ENCODE measurements at places on chromosomes 4 and X.

DNA sequence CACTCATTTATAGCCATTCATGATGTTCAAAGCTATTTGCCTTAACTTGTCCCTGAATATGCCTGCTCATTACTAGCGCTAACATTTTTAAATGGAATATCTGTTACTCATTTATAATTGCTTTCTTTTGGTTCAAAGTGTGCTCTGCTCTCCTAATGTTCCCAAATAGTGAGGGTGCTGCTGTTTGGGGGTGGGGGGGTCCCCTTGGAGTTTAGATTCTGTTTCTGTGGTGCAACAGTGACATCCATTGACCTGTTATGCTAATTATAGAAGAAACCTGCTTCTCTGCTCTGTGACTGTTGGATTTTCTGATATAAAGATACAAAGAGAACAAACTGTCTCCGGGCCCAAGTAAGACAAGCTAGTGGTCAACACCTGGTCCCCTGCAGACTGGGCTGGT is 222.4 kb downstream of the SHROOM3 start:
- DNase-seq: no peak

- DNase-seq: no peak
Measured at GRCh38 chr4:187550256-187550950, 445.2 kb upstream of the ZFP42 start.

DNA sequence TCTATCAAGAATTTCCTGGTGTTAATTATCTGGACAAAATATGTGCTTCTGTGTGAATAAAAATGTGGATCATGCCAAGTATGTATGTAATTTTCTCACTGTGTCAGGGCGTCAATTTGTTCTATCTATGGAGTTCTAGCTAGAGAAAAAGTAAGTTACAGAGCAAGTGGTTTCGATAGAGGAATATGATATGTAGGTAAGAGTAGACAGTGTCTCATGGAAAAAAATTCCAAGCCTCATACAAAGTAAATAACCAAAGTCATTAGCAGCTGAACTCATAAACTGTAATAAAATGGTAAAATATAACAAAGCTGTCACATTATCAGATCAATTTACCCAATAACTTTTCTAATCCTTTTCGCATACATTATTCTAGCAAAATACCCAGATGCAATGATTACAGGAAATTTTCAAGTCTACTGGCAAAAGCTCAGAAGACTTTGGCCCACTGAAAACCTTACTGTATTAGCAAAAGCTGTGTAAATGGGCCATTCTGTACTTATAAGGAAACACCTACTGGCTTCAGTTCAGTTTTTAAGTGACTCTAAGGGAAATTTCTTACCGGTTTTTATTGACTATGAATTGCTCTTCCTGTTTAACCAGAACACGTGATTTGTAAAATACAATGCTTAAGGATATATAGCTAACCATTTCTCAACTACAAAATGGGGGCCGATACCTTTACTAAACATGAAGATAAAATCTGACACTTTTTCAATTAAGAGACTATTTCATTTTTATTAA is 121.0 kb upstream of the ARSJ start:
- DNase-seq: no peak

- no peak for DNase-seq
Measured at GRCh38 chr4:186840222-186840701, 116.6 kb upstream of the FAT1 start.

- no peak for DNase-seq
Measured at GRCh38 chrX:13005661-13006473, 31.0 kb downstream of the TMSB4X start.

GRCh38 chrX:149010013-149010852 is 494.9 kb downstream of the IDS start:
- no peak for DNase-seq

DNA sequence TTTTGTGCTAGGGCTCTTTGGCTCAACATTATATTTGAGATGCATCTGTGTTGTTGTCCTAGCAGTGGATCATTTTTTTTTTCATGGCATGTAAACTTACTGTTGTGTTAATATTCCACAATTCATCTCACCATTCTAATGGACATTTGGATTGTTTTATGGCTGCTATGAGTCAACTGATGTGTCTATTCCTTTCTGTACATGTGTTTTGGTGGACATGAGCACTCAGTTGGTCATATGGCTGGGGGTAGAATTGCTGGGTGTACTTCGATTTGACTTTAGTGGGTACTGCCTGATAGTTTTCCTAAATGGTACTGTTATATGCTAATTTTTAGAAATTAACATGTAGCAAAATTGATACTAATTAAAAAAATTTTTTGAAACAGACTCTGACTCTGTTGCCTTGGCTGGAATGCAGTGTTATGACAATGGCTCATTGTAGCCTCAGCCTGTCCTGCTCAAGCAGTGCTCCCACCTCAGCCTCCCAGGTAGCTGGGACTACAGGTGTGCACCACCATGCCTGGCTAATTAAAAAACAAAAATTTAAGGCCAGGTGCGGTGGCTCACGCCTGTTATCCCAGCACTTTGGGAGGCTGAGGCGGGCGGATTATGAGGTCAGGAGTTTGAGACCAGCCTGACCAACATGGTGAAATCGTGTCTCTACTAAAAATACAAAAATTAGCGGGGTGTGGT is 9.0 kb downstream of the FAM193A start:
- DNase-seq: no peak

DNA sequence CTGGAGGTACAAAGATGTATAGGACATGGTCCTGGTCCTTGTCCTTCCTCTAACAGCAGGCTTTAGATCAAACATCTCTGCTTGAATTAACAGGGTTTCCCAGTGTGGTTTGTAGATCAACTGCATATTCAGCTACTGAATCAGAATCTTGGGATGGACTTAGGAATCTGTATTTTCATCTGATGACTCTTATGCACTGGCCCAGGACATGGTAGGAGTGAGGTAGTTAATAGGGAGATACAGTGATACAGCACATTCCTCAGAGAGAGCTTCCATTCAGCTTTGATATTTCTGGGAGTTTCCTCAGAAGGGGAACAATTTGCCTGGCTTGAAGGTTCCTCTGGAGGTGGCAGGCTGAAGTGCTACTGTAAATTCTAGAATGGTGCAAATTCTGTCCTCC is 203.1 kb downstream of the LARP7 start:
- DNase-seq: no peak

- DNase-seq: no peak
Measured at GRCh38 chr4:173360587-173361221, 10.1 kb upstream of the SAP30 start.

DNA sequence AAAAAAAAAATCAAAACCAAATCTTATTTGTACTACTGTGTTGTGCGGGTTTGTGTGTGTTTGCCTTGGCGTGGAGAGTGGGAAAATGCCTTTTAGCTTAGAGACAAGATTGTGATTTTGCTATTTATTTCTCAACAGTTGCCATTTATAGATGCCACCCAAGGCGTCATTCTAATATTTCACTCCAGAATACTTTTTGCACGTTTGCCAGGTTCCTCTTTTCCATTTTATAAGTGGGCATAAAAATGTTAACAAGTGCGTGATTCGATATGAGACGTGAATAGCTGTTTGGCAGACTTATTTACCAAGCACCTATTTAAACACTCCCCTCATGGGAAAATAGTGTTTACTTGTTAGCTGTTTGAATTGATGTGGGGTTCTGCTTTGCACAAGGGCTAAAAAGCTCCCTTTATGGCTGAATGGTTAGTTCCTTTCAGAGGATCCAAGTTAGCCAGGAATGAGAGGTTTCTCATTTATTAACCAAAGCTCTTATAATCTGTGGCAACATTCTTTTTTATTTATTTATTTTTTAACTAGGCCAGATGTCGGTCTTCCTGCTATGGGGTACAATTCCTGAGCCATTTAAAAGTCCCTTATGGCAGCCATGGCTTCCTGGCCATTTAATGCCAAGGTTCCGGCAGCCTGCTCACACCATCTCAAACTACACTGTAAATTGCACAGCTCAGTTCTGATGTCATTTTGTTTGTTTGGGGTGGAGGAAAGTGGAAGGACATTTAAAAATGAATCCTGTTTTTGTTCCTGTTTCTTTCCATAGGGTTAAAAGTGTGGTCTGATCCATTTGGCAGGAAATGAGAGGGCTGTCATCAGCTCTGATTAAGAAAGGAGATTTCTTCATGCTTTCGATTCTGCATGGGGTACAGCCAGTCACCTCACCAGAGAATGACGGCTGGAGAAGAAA is 14.6 kb downstream of the SMIM20 start:
- no peak for DNase-seq

DNA sequence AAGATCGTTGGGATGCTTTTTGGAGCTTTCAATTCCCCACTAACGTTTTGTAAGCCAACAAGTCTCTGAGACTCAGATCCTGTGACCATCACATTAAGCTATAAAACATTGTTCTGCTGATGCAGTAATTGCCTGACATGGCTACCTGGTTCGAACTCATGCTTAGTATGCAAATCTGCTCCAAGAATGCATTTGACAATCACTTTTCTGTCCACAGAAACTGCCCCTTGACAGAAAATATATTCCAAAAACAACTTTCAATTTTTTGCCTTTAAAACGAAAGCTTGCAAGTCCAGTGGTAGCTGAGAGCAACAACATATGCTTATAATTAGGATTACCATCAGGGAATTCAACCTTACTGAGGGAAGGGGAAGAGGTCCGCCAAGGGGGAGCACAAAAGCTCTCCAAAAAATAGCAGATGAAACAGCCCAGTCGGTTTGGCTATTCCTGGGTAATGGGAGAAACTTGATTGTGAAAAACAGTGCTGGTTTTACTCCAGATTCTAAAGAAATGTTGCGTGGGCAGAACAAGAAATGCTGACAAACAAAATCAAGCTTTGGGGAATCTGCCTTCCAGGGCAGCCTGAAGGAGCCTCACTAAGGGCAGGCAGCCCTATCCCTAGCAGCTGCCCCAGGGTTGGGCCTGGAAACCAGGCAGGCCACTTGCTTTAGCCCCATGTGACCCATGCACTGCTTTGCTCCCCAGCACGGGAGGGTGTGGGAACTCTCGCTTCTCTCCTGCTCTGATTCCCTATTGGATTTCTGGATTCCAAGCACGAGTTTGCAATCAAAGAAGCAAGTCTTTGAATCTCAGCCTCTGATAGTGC is 160.7 kb upstream of the LDB2 start:
- no peak for DNase-seq

- no peak for DNase-seq
Measured at GRCh38 chr4:79197275-79198009, 128.4 kb downstream of the NAA11 start.

- DNase-seq: no peak
Measured at GRCh38 chr4:54745031-54745770, 87.4 kb downstream of the KIT start.

DNA sequence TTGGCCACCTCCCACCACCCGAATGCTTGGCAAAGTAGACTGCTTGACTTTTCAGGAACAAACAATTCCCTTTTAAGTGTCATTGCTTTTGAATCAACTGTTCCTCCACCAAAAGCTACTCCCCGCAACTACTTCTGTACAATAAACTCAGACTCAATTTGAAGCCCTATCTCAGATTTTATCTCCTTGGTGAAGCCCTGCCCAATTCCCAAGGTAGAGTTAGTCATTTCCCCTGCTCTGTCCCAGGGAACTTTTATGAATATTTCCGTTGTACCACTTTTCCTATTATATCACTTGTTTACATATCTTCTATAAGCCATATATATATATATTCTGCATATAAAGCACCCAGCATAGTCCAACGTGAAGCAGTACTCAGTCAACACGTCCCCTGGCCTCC is 102.8 kb downstream of the C4orf51 start:
- DNase-seq: no peak

- DNase-seq: peak; percentile 29
Measured at GRCh38 chrX:43349363-43349762, 306.7 kb upstream of the MAOA start.

GRCh38 chrX:151902813-151903591 is 9.7 kb upstream of the MAGEA4 start:
- no peak for DNase-seq

GRCh38 chr4:176229645-176230044 is 34.3 kb upstream of the SPATA4 start:
- DNase-seq: no peak

All from CD4-positive, alpha-beta memory T cell (primary cell).